Mesenteric fat pad (tissue), 1 donor: ENCODE measurements at places on chromosomes 1 and 21.

DNA sequence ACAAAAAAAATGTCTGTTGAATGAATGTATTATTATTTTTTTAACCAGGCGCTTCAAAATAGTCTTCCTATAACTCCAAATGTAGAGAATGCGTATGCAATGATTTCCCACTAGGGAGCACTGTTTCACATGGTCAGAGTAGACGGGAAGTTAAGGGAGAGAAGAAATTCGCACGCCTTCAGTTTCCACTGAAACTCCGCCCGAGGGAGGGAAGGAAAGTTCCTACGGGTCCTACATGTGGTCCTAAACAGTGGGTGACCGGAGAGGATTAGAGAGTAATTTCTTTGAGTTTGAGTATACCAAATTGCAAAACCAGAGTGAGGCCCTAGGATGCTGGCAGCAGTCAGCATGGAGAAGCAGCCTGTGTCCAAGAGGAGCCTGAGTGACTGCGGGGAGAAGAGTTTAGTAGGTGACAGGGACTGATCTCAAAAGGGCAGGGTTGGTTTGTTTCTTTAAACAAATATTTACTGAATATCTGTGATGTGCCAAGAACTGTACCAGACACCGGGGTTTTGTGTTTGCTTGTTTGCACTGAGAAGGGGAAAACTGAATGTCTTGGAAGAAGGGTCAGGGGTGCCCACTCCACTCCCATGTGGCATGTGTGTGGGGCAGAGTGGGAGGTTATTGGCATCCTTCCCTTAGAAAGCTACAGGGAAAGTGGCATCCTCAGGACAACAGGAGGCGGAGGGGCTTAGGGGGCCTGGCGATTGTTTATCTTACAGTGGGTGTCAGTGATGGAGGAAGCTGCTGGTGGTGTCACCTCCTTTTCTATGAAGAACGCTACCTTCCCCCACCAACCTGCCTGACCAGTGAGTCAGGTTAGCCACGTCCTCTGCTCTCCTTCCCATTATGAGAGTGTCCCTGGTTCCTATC is 22.8 kb downstream of the RNU5D-1 start:
- no peak for DNase-seq

DNA sequence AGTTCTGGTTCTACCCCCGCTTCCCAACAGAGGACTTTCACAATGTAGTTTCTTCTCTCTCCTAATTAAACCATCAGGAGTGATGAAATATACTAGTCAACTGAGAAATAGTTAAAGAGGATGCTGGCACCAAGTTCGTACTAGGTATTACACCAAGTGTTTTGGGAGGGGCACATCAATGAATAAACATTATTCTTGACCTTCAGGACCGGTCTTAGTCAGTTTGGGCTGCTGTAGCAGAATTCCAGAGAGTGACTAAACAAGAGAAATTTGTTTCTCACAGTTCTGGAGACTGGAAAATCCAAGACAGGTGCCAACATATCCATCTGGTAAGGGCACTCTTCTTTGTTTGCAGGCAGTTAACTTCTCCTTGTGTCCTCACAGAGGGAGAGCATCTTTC is 103.8 kb downstream of the SPATA17 start:
- no peak for DNase-seq

GRCh38 chr1:214155987-214156625 is 124.9 kb upstream of the SMYD2 start:
- no peak for DNase-seq

DNA sequence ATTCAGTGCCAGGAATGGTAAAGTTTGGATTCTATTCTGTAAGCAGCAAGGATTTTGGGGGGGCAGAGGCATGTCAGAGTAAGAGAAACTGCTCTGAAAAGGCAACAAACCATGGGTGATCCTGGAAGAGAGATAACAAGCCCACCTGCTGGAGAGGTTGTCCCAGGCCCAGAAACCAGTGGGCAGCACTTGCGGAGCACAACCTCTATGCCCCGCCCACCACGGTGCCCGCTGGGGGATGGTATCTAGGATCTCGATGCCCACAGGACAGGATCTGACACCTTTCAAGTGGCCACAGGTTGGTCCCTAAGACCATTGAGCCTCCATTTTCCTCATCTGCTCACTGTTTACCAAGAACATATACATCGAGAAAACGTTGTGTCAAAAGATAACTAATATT is 20.3 kb upstream of the MUL1 start:
- no peak for DNase-seq

- DNase-seq = no peak
Measured at GRCh38 chr21:33816174-33816573, 99.4 kb downstream of the ATP5PO start.

DNA sequence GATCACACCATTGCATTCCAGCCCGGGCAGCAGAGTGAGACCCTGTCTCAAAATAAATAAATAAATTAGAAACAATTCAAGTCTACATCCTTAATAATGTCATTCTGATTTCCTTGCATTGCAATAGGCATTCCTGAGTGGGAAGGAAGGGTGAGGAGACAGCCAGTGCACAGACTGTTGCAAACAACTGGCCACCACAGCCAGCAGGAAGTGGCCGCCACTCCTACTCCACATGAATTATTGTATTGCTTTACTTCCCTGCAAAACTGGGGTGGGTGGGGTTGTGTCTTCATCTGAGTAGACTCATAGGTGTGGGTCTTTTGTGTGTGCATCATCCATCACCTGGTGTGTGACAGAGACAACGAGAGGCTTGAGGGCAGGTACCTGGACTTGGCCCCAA is 60.1 kb downstream of the OPTC start:
- DNase-seq = no peak

- DNase-seq = no peak
Measured at GRCh38 chr1:181516706-181517105, 33.4 kb downstream of the CACNA1E start.

GRCh38 chr21:46052703-46053651 is 44.9 kb upstream of the COL6A2 start:
- peak; percentile 81 for DNase-seq

DNA sequence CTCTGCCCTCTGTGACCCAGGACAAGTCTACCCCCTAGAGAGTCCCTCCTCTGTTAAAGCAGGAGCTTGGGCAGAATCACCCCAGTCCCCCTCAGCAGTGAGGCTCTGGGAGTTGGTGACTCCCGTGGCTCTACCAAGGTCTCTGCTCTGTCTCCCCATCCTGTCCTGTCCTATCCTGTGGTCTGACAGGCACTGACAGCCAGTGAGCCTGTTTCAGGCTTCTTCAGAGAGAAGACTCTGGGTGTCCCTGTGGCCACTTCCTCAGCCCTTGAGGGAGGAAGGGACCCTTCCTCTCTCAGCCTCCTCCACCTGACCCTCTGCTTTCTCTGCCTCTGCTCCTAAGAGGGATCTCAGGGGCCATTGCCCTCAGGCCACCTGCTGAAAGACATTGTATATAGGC is 148.7 kb downstream of the FCRL5 start:
- no peak for DNase-seq
